ENCODE measurements at places on chromosomes 7 and 10.

DNA sequence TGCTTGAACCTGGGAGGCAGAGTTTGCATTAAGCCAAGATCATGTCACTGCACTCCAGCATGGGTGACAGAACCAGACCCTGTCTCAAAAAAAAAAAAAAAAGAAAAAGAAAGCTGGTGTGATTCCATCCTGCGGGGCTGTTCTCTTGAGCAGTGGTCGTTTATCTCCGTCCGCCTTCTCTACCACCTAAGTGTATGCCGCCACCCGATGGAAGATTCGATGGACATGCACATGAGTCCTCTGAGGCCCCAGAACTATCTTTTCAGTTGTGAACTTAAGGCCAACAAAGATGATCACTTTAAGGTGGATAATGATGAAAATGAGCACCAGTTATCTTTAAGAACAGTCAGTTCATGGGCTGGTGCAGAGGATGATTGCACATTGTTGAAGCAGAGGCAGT is 65.7 kb downstream of the ABRAXAS2 start:
- DNase-seq, result no peak

DNA sequence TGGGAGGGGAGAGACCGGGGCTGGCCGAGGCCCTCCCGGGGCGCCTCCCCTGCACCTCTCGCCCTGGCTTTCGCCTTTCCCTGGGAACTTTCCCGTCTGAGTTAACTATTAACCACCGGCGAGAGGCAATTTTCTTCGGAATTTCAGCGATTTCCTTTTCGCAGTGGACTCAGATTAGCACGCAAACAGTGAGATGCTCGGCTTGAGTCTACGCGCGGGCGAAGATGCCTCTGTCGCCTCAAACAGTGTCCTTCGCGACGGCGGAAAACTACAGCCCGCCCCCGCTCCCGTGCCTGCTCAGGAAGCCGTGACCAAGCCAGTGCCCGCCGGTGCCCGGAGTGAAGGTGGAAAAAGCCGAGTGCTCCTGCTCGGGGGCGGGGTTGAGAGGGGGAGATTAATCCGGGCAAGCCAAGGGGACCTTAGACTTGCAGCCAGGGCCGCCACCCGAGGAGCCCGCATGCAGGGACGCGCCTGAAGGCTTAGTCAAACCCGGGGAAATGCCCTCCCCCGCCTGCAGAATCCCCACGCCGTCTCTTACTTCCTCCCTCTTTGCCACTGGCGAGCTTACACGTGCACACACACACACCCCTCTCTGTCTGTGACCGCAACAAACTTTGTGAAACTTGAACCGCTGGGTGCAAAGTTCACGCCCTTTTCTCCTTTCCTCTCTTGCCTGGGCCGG is 14.5 kb upstream of the PAX2 start:
- no peak for DNase-seq

- no peak for DNase-seq
These were observed 196.6 kb downstream of the BBS9 start for GRCh38 chr7:33325754-33326484.

DNA sequence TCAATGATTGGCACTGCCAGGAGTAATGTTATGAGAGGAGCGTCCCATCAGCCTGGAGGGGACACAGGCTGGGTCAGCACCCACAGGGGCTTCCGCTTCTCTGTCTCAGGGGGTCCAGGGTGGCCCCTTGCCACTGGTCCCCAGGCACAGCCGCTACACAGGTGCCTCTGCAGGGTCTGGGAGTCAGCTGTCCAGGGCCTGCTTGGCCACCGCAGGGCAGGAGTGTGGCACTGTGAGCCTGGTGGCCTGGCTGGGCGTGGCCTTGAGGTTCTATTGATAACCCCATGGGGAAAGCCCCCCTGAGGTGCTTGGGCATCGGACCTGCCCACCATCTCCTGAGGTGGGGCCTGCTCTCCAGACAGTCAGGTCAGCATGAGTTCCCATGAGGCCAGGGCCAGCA is 136.6 kb downstream of the LHPP start:
- no peak for DNase-seq

DNA sequence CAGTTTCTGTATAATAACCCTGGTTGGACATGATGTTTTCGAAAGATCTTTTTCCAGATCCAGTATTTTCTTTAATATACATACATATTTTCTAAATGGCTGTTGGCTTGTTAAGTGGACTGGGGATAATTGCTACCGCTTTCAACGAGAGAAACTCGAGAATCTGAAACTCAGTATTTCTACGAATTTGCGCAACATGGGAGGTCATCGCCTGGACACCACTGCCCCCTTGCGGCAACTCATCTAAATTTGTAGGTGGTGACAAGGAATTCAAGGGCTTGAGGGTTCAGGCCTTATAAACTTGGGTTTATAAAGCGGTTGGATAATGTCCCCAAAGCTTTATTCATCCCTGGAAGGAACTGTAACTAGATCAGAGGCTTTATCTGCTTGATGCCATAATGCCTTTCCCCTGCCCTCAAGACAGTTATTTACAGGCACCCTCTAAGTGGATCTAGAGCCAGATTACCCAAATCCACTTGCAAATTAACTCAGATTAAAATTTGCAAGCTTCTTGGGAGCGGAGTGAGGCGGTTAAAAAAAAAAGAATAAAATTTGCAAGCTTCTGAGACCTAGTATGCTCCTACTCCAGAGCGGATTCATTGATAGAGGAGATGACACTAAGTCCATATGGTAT is 21.3 kb upstream of the KCNK18 start:
- peak; percentile 64 for DNase-seq

DNA sequence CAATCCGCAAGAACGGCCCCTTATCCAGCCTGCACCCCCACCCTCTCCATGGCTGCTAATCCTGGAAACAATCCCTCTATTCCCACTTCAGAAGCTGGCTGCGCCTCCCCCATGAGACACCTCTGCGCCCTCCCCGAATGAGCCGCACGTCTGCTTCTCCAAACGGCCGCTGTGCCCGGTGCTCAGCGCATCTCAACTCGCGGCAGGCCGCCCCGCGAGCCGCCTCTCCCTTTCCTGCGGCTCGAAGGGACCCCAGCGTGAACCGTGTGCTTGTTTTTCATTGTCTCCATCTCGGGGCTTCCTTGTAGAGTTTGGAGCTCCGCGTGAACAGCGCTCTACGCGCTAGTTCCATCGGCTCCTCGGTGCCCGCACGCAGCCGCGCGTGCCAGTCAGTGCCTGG is 20.8 kb upstream of the FXYD4 start:
- no peak for DNase-seq

DNA sequence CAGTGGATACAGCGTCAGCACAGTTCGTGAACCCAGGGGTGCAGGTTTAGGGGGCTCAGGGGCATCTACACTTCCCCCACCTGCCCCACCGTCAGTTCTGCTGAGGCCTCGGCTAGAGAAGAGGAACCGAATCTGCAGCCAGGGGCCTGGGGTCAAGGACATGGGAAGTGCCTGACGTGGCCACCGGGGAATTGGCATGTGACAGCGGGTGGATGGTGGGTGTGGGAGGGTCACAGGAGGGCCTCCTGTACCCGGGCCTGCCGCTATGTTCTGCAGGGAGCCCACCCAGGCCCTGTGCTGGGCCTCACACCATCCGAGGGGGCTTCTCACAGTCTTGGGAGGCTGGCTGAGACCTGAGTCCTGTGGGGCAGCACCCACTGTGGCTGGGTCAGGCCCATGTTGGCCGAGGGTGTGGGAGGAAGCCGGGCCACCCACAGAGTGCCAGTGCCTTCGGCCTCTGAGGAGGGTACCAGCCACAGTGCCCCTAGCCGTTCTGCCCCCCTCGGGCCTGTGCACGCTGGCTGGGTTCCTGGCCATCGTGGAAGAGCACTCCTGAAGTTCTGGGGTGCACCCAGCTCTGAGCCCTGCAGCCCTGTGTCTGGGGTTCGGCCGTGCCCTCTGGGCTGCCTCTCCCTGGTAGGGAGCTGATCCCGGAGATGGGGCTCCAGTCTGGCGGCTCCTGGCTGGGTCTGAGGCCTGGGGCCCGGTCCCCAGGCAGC is 5.9 kb downstream of the TTYH3 start:
- no peak for DNase-seq

DNA sequence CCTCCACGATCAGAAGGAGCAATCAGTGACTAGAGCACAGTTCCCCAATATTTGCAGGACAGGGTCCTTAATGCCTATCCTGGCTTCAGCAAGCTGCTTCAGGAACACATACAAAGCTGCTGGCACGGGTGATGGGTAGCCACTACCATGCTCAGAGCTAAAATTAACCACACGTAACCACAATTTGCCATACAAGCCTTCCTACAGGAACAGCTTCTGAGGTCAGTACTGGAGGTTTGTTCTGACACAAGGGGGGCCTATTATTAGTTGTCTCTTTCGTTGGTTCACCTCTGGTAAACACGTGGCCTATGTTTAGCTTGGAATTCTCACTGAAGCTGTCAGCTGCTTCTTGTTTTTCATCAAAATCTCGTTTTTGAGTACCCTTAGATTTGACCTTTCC is 41.1 kb downstream of the ZNF248 start:
- no peak for DNase-seq

DNA sequence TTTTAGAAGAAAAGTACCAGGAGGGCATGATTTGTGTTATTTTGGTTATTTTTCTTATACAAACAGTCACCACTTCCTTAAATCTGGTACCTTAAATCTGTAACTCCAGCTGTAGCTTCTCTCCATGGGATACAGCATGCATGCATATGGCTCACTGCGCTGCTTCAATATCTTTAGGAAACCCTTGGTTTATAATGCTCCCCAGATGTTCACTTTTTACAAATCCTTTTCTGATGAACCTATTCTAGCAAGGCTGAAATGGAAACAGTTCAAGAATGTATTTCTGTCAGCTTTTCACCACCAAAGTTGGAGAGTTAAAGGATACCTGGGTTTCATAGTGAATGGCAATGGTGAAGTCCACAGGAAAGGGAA is 50.9 kb downstream of the LAMB4 start:
- no peak for DNase-seq

- no peak for DNase-seq
These were observed 103.5 kb downstream of the LSMEM1 start for GRCh38 chr7:112584290-112584689.

- no peak for DNase-seq
These were observed 138.4 kb downstream of the BICC1 start for GRCh38 chr10:58651040-58651439.

DNA sequence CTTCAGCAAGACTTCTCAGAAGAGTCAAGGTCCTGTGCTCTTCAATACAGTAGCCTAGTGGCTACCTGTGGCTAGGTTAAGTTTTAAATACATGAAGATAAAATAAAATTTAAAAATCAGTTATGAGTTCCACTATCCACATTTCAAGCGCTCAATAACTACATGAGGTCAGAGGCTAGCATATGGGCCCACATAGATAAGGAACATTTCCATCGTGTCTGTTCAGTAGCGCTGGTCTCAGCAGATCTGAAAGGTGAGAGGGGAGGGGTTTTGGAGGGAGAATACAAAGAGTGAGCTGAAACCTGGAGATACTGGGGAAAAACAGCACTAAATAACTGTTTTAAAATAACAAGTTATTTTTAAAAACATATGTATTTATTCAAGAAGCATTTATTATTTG is 219.0 kb downstream of the TRIL start:
- DNase-seq, result no peak

GRCh38 chr10:33026422-33026821 is 68.4 kb upstream of the ITGB1 start:
- no peak for DNase-seq

DNA sequence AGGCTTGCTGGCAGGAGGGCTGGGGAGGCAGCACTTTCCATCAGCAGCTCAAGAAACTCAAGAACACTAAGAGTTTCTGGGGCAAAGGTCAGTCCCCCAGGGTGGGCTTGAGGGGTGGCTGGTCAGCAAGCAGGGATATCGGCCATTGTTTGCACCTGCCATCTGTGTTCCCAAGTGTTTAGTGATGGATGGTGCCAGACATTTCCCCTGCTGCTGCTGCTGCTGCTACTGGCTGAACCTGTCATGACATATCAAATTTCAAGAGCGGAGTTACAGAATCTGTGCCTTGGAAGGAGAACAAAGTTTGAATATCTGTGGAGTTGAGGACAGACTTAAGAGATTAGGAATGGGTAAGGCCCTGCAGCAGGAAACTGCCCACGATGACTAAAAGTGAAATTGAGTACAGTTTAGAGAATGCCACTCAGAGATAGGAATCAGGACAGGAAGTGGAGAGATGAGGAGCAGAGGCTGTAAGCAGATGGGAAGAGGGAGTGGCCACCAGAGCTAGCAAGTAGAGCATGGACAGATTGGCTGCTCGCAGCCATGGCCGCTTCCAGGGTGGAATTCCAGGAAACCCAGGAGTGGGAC is 39.2 kb upstream of the PPP1R3C start:
- DNase-seq, result no peak

- DNase-seq, result peak; percentile 17
These were observed 1.2 kb downstream of the HIPK2 start for GRCh38 chr7:139776486-139777132.

DNA sequence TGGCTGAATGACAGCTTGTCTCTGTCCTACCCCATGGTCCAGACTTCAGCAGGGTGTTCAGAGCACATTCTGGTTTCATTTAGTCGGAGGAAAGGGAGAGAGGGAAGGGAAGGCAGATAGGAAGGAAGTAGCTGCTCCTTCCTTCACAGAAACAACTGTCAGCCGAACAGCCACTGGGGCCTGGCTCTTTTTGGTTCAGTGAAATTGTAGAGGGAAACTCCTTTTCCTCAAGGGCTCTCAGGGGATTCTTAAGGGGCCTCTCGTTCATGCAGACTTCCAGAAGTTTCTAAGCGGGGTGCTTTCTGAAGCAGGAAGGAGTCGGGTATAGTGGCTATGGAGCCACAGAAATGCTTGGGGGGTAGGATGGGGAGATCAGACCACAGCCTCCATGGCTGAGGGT is 56.4 kb downstream of the TLL2 start:
- no peak for DNase-seq

GRCh38 chr7:70615066-70615606 is 516.8 kb upstream of the GALNT17 start:
- no peak for DNase-seq

GRCh38 chr10:48547061-48547895 is 57.6 kb downstream of the ARHGAP22 start:
- DNase-seq, result no peak

DNA sequence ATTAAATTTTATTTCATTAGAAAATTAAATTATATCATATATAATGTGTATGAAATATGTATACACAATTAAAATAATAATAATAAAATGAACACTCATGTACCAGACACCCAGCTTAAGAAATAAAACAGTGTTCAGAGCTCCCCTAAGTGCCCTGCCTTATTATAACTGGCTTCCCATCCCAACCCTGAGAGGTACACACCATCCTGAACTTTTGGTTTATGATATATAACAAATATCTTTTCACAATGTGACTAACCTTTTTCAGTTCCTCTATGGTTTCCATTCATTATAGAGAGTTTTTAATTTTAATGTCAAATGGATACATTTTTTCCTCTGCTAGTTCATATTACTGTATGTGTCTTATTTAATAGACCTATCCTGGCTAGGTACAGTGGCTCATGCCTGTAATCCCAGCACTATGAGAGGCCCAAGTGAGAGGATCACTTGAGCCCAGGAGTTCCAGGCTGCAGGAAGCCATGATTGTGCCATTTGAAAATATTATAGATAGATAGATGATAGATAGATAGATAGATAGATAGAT is 24.0 kb upstream of the STEAP2 start:
- DNase-seq, result no peak
